Activated CD4-positive, alpha-beta T cell treated with anti-CD3 and anti-CD28 coated beads for 36 hours (primary cell): ENCODE measurements at places on chromosomes 3 and 15.

DNA sequence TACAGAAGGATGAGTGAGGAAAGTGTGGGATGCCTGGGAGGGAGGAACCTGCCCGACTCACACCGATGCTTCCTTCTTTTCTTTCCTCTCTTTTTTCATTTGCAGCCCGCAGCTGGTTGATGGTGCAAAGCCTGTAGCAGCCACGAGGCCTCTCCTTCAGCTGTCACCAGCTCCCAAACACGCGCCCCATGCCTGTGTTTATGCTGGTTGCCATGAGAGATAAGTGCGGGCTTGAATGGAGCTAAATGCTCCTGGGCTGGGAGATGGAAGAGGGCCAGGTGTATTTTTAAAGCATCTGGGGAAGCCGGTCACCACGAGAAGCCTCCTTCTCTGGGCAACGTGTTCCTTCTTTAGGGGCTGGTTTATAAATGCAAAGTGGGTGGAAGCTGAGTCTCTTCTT lies 9.3 kb downstream of the COLQ start:
- DNase-seq = no peak

- peak; percentile 66 for DNase-seq
Observed at GRCh38 chr3:111980716-111981456, 2.1 kb downstream of the ABHD10 start.

GRCh38 chr15:39699516-39700374 lies 82.9 kb downstream of the FSIP1 start:
- no peak for DNase-seq

GRCh38 chr3:149618151-149619123 lies 39.4 kb downstream of the WWTR1 start:
- DNase-seq = no peak

DNA sequence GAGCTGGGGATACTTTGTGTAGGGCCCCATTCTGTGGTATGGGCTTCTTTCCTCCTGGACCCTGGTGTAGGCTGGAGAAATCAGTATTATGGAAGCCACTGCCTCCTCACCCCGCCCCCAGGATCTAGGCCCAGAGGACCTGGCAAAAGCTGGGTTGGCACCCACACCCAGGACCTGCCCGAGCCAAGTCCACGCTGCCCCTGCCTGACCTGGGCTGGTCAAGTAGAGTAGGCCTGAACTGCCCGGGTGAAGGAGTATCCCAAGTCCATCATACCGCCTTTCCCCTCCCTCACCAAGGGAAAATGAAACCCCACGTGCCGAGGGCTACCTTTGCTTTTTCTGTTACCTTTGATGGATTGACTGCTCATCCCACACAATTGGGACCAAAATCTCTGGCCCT lies 37.7 kb upstream of the TRAK1 start:
- no peak for DNase-seq

DNA sequence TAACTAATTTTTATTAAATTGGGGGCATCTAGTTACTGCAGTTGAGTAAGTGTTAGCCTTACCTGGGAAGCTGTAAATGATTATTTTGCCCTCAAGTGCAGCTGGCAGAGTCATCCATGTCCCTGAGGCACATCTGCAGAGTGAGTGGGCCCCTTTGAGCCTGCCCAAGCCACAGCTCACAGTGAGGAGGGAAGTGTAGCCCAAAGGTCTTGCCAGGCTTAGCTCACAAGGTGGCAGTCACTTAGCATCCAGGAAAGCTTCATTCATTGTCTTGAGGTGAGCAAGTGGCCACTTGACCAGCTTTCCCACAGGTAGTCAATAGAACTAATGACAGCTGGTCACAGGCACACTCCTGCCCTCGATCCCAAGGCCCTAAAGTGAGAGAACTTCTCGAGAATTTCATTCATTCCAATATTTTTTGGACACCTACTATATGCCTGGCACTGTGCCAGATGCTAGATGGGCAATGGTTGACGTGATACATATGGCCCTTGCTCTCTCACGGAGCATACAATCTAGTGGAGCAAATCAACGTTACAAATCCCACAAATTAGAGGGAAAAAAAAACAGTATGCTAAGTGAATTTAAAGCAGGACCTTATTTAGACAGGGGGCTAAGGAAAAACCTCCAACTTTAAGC lies 163.3 kb upstream of the IL12A start:
- no peak for DNase-seq

- no peak for DNase-seq
Observed at GRCh38 chr3:67521053-67521646, 133.3 kb downstream of the SUCLG2 start.

DNA sequence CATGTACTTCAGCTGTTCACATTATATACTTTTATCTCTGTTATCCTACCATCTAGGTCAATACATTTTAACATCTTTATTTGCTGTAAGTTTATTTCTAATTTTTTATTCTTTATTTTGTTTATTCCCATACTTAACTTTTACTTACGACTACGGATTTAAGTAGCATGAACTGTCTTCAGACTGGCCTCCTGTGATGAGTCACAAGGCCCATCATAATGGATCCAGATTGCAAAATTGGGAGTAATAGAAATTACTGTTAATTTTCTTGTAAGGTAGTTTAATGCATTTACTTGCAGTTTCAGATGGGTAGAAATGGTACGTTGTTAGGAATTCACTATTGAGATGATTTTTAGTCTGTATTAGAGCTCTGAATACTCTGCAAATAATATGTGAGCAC lies 45.9 kb downstream of the PPARG start:
- DNase-seq = no peak

DNA sequence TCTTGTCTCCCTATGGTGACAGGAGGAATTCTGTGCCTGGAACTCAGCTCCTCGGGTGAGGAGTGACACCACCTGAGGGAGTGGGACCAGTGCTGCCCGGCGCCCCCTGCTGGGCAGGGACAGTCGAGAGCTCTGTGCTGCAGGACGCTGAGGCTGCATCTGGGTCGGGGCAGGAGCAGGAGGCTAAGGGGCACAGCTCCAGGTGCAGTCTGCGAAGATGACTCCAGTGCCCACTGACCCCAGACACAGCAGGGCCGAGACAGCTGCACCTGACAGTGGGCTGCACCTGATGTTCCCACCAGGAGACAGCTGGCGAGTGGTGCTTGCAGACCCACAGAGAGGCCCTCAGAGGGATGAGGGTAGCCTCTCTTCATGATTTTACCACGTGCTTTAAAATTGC lies 152.9 kb downstream of the ATP10A start:
- peak; percentile 75 for DNase-seq

- no peak for DNase-seq
Observed at GRCh38 chr15:44015545-44016305, 179.3 kb downstream of the FRMD5 start.

DNA sequence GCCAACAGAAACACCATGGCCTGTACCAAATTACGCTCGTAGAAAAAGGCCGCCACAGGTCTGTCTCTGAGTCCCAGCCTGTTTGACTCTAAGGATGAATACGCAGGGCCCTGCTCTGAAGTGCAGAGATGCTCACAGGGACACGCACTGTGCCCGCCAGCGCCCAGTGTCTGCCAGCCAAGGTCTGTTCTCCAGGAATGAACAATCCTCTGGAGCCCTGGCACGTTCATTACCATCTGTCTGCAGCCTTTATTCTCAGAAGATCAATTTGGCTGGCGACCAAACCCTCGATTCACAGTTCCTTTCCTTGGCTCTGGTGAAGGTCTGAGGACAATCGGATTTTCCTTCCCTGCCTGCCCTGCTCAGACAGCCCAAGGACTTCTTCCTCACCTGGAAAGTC lies 66.3 kb downstream of the NIPA2 start:
- DNase-seq = no peak

DNA sequence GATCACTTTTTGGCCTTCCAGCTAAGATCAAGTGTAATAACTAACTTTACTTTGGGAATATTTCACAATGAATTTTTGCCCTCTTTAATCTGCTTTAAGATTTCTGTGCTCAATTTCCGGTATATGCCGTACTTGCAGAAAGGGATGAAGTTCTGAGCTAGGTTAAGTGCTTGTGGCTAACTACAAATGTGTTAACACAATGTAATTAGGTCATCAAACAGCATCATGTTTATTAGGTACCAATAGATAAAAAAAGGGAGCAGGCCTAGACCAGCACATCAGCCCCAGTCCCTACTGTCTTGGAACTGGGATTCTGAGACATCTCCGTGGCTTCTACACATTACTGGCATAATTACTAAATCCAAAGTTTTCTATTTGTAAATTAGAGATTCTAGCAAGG lies 932.7 kb upstream of the CFAP20DC start:
- no peak for DNase-seq

DNA sequence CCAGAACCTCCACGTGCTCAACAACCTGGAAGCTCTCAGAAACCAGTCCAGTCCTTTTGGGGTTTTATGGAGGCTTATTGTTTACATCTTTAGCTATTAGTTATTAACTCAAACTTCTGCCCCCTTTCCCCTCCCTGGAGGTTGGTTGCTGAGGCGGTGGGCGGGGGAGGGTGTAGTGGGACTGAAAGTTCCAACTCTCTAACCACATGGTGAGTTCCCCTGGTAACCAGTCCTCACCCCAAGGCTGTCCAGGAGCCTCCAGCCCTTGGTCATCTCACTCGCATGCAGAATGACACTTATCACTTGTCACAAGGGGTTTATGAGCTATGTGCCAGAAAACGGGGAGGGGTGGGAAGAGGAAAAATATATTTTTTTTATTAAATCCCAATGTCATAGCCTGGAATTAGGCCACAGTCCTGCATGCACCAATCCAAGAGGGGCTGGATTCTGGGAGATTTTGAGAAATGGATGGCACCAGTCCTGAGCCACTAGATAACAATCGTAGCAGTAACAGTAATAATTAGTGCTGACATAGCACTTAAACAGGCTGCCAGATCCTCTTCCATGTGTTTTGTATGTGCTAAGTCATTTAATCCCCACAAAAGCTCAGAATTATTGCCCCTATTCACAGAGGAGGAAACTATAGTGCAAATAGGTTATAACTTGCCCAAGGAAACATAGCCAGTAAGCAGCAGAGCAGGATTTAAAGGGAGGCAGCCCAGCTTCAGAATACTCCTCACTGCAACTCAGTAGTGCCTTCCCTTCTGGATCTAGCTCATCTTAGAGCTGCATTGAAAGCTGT lies 85.7 kb downstream of the CRYGS start:
- DNase-seq = no peak

- DNase-seq = no peak
Observed at GRCh38 chr3:137099364-137100219, 141.8 kb downstream of the IL20RB start.

DNA sequence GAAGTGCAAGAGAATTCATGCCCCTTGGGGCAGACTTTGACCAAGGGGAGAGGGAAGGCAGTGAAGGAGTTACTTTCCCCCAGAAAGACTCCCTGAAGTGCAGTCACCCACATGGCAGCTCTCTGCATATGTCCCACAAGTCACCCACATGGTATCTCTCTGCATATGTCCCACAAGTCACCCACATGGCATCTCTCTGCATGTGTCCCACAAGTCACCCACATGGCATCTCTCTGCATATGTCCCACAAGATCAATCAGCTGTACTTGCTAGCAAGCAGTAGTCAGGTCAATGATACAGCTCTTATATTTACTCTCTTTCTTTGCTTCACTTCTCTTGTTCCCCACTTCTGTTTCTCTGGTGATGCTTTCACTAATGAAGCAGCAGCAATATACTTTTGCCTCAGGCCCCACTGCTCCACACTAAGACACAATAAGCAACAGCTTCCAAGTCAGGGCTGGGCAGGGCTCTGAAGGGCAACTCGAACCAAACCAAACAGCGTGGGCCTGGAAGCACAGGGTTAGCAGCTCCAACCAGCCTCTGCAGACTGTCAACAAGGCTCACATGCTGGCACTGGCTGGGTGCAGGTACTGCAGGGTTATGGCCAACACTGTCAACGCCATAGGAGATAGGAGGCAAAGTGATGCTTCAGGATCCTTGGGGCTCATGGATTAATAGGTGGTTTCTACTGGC lies 46.7 kb downstream of the THBS1 start:
- no peak for DNase-seq

DNA sequence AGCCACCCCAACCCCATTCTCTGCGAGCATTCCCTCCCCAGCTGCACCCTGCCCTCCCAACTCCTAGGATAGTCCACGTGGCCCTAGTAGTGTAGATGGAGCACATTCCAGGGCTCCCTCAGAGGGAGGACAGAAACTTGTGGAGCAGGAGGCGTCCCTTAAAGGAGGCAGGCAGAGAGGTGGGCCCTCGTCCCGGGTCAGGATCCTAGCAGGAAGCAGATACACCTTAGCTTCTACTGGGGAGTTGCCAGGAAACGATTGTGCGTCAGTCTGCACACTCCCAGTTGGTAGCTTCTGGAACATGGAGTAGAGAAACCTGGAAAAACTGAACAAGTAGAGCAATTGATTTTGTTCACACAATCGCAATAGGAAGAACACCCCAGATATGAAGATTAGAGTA lies 43.9 kb upstream of the KLHL25 start:
- no peak for DNase-seq

GRCh38 chr3:169607949-169608348 lies 55.6 kb downstream of the MECOM start:
- DNase-seq = no peak

DNA sequence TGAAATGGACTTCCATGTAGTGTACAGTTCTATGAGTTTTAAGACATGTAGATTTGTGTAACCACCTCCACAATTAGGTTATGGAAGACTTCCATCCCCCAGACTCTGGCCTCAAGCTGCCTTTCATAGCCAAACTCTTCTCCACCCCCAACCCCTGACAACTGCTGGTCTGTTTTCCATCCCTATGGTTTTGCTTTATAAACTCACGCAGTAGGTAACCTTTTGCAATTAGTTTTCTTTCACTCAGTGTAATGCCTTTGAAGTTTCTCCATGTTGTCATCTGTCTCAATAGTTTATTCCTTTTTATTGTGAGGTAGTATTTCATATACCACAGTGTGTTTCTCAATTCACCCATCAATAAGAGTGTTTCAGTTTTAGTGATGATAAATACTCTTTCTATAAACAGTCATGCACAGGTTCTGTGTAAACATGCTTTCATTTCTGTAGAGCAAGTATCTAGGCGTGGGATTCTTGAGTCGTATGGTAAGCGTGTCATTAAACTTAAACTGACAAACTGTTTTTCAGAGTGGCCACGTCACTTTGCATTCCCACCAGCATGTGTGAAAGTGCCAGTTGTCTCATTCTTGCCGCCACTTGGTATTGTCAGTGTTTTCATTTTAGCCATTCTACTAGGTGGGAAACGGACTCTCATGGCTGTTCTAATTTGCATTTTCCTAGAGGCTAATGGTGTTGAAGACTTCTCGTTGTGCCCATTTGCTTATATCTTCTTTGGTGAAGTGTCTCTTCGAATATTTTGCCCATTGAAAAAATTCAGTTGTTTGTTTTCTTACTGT lies 47.3 kb upstream of the ALDH1A3 start:
- DNase-seq = no peak

DNA sequence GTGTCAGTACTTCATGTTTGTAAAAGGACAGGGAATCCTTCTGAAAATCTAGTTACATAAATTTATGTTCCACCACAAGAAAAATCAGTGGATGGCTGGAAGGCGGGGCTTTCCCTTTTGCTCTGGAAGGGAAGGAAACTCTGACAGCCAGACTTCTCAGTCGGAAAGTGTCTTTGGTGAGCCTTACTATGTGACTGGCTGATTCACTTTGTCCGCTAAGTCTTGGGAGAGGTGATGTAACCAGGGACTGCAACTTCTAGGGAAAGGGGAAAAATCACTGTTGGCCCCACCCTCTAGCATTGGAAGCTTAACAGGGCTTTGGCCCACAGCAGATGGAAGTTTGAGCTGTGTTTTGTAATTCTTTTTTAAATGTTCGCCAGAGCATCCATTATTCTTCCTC lies 281.4 kb upstream of the CTDSPL start:
- no peak for DNase-seq
